Activated naive CD4-positive, alpha-beta T cell treated with Interleukin-2 at 50 U/mL for 16 hours (primary cell): ENCODE measurements at places on chromosomes 6 and 20.

DNA sequence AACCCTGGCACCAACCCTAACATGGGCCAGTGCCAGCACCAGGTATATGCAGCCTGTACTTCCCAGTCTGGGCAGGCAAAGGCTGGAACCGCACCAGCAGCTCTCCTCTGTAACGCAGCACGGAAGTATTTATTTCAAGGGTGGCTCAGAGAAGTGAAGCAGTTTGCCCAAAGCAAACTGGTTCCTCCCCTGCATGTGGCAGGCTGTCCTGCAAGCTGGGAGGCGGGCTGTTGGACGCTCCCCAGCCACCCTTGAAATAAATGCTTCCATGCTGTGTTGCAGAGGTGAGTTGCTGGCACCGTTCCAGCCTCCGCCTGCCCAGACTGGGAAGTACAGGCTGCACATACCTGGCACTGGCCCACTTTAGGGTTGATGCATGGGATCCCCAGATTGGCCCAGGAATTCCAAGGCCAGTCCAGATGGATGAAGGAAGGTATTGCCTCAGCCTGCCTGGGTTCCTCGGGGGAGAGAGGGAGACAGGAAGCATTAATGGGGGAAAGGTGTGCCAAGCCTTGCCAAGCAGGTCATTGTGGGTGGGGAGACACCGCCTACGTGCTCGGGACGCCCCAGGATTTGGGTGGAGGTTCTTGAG is 49.8 kb downstream of the PPARD start:
- no peak for DNase-seq

DNA sequence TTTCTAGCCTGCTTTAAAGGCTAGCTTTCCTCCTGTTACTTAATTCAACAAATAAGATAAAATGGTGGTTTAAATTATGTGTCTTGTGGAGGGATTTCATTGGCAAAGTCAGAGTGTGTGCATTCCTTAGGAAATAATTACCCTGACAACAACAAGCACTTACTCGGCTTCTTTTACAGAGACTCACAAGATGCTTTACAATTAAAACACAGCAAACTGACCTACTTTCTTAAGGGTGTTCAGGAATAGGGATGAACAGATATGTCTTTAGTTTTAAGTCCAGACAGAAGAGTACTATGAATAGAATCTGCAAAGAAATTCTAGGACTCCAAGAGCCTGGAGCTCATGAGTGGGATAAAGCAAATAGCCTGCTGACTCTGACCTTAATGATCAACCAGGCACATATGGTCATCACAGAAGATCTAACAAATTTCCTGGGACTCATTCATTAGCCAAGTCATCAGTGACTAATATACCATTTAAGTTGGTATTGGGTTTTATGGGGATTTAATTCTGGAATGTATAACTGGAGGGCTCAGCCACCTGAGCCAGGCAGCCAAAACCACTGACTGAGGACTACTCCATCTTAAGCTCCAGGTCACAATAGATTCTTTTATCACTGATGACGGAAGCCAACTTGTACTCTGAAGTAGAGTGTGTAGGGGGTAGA is 161.8 kb upstream of the RIMS1 start:
- no peak for DNase-seq

- DNase-seq, result no peak
Measured at GRCh38 chr6:159117046-159117445, 52.2 kb upstream of the FNDC1 start.

- no peak for DNase-seq
Measured at GRCh38 chr6:169082093-169082492, 171.6 kb downstream of the THBS2 start.

DNA sequence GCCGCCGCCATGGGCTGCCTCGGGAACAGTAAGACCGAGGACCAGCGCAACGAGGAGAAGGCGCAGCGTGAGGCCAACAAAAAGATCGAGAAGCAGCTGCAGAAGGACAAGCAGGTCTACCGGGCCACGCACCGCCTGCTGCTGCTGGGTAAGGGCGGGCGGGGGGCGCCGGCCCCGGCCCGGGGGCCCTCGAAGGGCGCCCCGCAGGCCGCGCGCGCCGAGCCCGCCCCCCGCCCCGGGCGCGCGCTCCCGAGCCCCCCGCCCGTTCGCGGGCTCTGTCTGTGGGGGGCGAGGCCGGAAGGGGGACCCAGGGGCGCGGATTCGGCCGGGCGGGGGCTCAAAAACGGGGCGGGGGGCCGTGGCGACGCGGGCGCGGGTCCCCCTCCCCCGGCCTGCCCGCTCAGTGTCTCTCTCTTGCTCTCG is 39.2 kb downstream of the GNAS start:
- peak; percentile 40 for DNase-seq

- DNase-seq, result no peak
Measured at GRCh38 chr20:9919271-9920014, 80.6 kb upstream of the PAK5 start.

DNA sequence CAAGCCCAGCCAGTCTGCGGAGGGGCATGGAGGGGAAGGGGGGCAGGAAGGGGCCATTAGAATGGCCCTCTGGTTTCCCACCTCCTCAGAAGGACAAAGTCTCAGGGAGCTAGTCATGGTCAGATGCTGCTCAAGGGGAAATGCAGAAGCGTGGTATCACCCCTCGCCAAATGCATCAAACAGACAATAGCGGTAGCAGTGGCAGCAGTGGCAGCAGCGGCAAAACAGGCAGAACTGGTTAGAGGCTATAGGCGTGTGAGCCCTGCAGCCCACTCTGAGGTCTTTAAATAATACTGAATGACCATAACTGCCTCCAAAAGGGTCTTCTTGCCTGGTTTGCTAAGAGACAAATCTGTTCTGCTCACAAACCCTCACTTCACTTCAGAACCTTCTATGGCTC is 186.7 kb downstream of the TFAP2C start:
- no peak for DNase-seq
